ENCODE measurements at places on chromosomes 2 and 18. TPM values are rescaled to one million over a fixed set of nuclear protein-coding genes. Genes with fewer than 3 reads are reported as not detected.
A peak's percentile ranks its signal among the peaks of the same experiment; 100 is the strongest.

DNA sequence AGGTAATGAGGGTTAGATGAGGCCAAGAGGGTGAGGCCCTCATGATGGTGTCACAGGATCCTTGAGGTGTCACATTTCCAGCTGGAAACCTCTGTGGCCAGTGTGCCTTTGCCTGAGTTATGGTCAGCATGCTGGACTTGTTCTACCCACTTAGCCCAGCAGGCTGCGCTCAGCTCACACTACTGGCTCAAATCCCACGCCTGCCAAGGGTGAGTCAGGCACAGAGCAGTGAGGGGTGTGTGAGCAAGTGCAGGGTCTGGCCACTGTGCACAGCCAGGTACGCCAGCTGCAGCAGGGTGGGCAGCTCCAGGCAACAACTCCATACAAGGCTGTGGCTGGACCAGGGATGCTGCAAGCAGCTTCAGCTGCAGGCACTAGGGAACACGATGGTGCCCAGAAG is 616.6 kb upstream of the FSHR start:
- DNase-seq: no peak

MLPH gene
- 0.94 TPM for total RNA-seq

DNA sequence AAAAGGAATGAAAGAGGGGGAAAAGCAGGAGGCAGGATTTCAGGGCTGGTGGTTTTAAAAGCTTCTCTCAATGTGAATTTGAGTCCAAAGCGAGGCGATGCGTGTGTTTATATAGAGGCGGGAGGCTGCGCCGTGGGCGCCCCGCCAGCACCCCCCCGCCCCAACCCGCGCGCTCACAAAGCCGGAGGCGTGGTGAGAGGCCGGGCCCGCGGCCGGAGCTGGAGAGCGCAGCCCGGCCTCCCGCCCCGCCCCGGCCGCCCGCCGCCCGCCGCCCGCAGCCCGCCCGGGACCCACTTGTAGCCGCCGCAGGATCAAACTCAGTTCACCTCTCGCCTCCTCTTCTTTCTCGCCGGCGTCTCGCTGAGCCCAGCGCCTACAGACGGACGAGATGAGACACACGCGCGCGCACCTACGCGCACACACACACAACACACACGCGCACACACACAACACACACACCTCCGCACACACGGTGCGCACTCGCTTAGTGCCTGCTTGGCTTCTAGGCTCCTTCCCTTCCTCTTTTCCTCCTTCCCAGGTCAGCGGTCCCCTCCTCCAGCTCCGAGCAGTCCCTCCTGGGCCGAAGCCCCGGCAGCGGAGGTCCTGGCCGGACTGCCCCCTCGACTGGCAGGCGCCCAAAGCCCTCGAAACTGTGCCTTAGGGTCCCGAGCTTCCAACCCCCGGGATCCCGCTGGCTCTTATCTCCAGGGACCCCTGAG is 1.3 kb upstream of the CYP26B1 start:
- DNase-seq: no peak

DNA sequence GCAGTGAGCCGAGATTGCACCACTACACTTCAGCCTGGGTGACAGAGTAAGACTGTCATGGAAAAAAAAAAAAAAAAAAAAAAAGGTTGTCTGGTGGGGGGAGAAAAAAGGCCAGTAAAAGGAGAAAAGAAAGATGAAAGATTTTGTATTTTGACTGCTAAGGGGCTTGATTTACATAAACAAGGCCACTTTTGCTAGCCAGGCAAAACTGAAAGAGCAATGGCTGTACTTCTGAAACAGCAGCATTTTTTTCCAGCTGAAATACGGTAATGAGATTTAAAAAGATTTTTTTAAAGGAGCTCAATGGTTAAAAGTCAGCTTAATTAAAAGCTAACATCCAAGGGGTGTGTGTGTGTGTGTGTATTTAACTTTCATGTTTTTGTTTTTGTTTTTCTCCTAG is 11.3 kb upstream of the OXER1 start:
- DNase-seq: no peak

DNA sequence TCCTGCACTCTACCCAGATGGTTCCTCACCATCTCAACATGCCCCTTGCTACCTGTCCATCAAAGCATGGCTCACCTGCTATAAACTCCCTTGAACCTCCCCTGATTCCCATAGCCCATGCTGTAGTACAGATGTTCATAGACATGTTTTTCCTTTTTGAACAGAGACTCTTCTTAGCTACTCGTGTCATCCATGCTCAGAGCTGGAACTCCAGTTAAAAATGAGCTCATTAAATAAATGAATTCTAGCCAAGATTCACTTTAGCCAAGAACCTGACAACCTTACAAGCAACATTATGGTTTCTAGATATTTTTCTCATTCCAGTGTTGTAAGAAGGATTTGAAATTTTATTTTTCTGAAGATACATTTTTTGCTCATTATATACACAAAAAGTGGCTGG is 65.0 kb downstream of the SCG2 start:
- DNase-seq: no peak

GRCh38 chr2:50315336-50315735 is 716.6 kb downstream of the NRXN1 start:
- DNase-seq: no peak

CXCR4 gene
- total RNA-seq: 115 TPM

ANKRD30B gene
- 0.16 TPM for total RNA-seq

DNA sequence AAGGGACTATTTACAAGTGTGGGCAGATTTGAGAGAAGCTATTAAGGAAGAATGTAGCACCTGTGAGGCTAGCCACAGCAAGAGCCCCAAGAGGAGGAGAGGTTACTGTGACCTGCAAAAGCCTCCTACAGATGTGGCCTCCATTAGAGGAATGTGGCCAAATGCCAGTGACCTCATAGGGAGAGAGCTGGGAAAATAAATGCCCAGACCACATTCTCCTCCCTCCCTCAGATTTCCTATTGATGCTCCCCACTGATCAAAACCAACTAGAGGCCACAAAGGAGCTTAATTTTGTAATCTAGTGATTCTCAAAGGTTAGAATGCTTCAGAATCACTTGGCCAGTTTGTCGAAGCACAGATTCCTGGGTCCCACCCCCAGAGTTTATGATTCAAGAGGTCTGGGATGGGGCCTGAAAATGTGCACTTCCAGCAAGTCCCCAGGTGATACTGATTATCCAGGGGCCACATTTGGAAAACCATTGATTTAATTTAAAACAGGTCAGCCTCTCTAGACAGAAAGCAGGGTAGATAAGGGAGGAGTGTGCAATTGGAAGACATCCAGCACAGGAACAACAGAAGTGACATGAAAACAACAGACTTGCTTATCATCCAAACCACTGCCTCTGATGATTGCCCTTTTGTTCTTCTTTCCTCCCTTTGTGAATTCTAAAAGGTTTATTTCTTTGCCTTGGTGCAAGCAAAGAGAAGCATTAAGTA is 61.2 kb upstream of the RBBP8 start:
- no peak for DNase-seq

GRCh38 chr2:11922294-11922693 is 175.9 kb downstream of the LPIN1 start:
- no peak for DNase-seq

GRCh38 chr2:118388771-118389170 is 300.5 kb downstream of the INSIG2 start:
- DNase-seq: no peak

GRCh38 chr2:127172306-127172705 is 47.8 kb downstream of the CYP27C1 start:
- DNase-seq: no peak

CAPN13 gene
- 0.16 TPM for total RNA-seq

SFXN5 gene
- 27.5 TPM for total RNA-seq

GRCh38 chr2:102485147-102485785 is 12.2 kb downstream of the SLC9A4 start:
- DNase-seq: no peak

GREB1L gene
- total RNA-seq: 0.31 TPM

CETN1 gene
- total RNA-seq: not detected

ABCB11 gene
- total RNA-seq: 0.16 TPM

GRCh38 chr2:133780099-133780996 is 212.1 kb upstream of the NCKAP5 start:
- peak; percentile 8 for DNase-seq

DNA sequence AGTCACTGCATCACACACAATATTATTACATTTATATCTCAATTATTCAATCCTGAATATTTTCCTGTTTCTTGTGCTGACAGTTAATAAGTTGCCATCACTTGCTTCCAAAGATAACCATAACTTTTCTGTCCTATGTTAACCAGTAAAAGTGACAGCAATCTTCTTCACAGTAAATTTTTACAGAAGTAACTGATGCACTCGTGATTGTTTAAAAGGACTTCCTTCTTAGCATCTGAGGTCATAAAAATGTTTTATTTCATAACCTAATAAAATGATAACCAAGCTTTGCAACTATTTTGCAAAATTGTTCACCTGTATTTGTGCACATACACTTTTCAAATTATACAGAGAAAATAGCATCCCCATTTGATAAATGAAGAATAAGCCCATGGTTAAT is 20.6 kb upstream of the ANKRD62 start:
- DNase-seq: no peak

PAIP2B gene
- 19.0 TPM for total RNA-seq

LYG2 gene
- not detected for total RNA-seq

GRCh38 chr18:42901161-42901560 is 214.3 kb downstream of the RIT2 start:
- DNase-seq: no peak

MARCO gene
- total RNA-seq: 0.31 TPM

DNA sequence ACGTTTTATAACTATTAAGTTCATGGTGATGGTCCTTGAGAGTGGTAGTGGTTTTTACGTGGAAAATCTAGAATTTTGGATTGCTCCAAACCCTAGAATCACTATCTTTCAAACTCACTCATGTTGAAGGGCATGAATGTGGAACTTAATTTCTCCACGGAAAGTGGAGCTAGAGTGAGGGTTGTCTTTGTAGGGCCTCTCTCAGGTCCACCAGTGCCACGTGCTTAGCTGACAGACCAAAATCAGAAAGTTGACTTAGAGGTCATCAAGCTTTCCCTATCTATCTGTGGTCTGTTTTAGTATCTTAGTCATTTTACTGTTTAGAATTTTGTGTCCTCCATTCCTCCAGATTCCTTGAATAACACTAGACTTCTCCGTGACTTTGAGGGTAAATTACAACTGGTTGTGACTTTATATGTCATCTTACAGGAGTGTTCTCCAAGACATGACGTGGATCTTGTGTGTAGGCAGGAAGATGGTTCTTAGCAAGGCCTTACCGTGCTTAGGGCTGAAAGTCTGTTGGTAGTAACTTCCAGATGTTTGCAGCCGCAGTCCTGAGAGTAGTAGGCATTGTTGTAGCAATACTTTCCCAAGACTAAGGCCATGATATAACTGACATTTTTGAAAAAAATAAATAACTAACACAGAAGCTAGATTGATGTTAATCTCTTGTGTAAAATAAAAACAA is 26.8 kb downstream of the DIS3L2 start:
- no peak for DNase-seq

HEATR5B gene
- 126 TPM for total RNA-seq

DNA sequence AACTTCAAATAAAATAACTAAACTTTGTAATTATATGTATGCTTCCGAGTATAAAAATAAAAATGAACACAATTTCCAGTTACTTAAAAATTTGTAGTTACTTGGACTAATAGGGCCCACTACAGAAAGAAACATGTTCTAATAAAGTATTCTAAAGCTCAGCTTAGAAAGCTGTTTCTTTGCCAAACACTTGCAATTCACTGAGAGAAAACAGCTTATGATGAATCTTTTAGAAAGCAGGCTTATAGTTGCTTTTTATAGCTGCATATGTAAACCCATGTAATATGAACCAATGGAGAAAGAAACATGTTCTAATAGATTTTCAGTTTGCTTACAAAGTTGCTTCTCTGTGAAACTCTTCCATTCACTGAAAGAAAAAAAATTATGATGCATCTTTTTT is 766.0 kb downstream of the LRP1B start:
- DNase-seq: no peak

DNA sequence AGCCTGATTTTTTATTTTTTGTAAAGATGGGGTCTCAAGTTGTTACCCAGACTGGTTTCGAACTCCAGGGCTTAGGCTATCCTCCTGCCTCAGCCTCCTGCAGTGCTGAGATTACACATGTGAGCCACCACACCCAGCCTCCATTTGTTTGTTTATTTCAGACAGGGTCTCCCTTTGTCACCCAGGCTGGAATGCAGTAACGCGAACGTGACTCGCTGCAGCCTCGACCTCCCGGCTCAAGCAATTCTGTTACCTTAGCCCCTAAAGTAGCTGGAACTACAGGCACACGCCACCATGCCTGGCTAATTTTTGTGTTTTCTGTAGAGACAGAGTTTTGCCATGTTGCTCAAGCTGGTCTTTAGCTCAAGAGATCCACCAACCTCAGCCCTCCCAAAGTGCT is 27.2 kb downstream of the UBXN4 start:
- no peak for DNase-seq

- no peak for DNase-seq
Measured at GRCh38 chr2:234033174-234033573, 17.3 kb upstream of the SPP2 start.

SERPINB13 gene
- not detected for total RNA-seq

DNA sequence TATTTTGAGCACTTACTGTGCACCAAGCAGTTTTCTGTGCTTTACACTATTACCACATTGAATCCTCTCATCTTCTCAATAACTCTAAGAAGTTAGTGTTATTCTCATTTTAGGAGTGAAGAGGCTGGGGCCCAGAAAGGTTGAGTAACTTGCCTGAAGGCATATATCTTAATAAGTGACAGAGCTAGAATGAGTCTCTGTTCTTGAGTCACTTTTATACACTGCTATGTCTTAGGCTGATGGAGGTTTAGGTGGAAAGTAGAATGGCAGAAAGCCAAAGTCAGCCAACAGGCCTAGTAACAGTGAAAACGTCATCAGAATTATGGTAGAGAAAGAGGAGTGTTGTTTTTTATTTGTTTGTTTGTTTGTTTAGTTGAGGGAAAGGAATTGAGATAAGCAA is 27.9 kb upstream of the RPE start:
- DNase-seq: no peak

TOGARAM2 gene
- total RNA-seq: under 0.01 TPM

CD302 gene
- total RNA-seq: 2.5 TPM
